ENCODE measurements at places on chromosomes 5 and 9.

DNA sequence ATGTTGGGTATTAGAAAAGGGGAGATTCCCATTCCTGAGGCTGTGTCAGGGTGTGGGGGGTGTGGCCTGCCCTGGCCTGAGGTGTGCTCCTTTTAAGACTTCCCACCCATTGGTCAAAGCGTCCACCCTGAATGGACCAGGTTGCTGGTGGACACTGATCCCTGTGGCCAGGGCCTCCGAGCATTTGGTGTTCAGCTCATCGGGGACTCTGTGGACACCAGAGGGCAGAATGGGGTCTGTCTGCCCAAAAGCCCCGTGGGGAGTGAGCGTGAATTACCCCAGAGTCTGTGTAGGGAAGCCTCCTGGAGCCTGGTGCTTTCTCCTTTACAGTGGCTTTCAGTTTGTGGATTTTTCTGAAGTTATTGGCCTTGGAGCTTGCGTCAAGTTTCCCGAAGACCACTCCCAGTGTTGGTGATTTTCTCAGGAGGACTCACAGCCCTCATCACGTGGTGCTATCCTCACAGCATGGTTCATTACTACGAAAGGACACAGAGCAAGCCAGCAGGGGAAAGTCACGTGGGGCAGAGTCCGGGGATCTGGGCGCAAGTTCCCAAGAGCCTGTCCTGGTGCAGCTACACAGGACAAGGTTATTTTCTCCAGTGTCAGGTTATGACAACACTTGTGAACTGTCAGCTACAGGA, 55.5 kb downstream of the TENT4A start:
- DNase-seq = no peak

GRCh38 chr5:98517560-98518366, 255.7 kb upstream of the RGMB start:
- no peak for DNase-seq

GRCh38 chr5:45402804-45403455, 293.2 kb downstream of the HCN1 start:
- no peak for DNase-seq

DNA sequence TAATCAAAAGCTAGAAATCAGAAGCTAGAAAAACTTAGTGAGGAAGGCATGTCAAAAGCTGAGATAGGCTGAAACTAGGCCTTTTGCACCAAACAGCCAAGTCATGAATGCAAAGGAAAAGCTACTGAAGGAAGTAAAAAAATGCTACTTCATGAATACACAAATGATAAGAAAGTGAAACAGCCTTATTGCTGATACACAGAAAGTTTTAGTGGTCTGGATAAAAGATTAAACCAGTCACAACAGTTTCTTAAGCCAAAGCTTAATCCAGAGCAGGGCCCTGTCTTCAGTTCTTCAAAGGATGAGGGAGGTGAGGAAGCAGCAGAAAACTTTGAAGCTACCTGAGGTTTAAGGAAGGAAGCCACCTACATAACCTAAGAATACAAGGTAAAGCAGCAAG, 102.5 kb upstream of the SH3GL2 start:
- no peak for DNase-seq

GRCh38 chr5:36158144-36158543, 6.2 kb downstream of the SKP2 start:
- DNase-seq = no peak

GRCh38 chr5:149333711-149334443, 11.4 kb upstream of the GRPEL2 start:
- DNase-seq = no peak

DNA sequence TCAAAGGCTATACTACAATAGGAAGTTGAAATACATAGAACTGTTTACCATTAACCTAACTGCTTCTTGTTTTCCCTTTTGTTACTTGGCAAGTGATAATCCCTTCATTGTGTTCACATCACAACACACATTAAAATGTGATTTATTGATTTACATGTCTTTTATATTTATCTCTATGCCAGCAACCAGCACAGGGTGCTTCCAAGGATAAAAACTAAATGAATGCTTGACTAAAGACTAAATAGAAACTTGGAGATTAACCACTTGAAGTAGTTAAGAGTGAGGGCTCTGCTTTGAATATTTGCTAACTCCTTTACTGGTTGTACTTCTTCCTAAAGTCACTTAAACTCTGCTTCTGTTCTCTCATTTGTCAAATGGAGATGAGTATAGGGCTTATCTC, 1730.6 kb downstream of the EFNA5 start:
- no peak for DNase-seq

- no peak for DNase-seq
Measured at GRCh38 chr5:120229036-120229435, 235.1 kb upstream of the PRR16 start.

DNA sequence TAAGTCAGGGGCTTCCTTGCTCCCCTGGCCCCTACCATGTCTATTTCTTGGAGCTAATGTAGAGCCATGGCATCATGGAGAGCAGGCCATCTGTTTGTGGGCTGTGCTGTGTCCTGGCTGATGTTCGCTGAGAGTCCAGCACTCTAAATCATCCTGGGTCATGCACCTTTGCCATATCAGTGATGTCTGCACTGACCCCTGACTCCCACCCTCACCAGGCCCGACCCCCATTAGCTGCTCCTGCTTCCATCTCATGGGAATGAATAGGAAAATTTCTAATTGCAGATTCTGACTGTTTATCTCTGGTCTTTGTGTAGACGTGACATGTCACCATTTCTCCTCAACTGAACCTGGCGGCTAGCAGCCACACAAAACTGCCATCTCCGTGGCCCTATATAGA, 236.9 kb downstream of the NSG2 start:
- no peak for DNase-seq

- no peak for DNase-seq
Measured at GRCh38 chr5:134874831-134875655, 872 bp downstream of the TXNDC15 start.

DNA sequence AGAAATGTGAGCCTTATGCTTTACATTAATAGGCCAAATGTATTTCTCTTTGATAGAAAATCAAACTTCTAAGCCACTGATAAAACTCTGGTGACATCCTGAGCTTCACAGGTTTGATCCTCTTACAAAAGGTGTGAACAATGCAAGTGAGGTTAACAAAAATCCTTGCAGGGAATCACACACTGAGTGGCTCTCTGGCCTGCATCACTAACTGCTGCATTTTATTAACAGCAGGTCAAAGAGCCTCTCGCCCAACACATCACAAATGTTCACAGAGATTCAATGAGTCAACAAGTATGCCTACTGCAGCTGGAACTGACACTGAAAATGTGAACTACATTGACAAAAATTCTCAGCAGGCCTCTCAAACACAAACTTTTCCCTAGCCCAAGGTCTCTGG, 122.3 kb downstream of the SEMA5A start:
- DNase-seq = no peak
